ENCODE measurements at places on chromosomes 3 and 15.

DNA sequence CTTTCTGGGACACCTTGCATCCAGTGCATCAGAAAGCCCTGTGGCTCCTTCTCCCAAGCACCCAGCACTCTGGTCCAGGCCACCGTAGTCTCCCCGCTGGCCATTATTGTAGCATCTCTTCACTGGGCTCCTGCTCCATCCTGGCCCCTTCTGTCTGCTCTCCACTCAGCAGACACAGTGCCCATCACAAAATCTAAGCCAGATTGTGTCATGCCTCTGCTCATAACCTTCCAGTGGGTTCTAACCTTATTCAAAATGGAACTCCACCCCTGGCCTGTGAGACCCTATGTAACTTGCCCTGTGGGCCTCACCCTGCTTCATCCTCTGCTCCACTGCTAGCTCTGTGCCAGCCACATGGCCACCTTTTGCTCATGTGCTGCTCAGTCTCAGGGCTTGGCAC is 31.7 kb upstream of the PRR23E start:
- no peak for DNase-seq

- DNase-seq = no peak
Measured at GRCh38 chr3:123335007-123335670, 113.8 kb downstream of the ADCY5 start.

GRCh38 chr3:69458803-69459365 is 73.0 kb upstream of the FRMD4B start:
- no peak for DNase-seq

- DNase-seq = no peak
Measured at GRCh38 chr15:73948982-73949381, 22.7 kb downstream of the LOXL1 start.

DNA sequence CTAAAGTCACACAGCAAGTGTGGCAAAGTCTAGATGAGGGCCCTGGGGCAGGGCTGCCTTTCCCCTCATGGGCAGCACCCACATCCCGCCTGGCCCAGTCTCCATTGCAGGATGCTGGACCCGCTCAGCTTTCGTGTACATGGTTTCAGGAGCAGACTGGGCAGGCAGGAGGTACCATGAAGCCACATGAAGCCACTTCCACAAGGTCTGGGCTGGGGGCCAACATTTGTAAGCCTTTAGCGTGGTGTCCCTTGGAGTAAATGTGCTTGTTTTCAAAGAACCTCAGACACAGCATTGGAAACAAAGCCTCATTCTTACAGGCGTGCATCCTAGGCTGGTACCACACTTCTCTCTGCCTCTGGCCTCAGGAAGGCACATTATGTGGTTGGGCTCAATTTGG is 34.5 kb downstream of the UMPS start:
- DNase-seq = no peak

GRCh38 chr15:63836579-63836978 is 2.8 kb upstream of the HERC1 start:
- no peak for DNase-seq

DNA sequence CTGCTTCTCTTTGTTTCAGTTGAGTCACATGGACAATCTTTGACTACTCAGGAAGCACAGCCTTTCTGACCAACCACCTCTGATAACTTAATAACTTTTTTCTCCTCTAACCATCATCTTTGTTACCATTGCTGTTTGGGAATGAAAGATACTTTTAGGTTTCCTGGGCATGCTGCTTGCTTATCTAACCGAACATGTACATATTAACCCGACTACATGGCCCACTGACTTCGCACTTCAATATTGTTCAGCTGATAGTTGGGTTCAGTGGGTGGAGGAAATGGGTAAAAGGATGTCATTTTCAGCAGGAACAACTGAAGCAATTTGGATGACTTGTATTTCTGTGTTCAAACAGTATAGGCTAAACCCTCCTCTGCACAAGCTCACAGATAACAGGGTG is 214.3 kb downstream of the SQOR start:
- no peak for DNase-seq

GRCh38 chr15:31086344-31086743 is 15.2 kb downstream of the TRPM1 start:
- DNase-seq = no peak

DNA sequence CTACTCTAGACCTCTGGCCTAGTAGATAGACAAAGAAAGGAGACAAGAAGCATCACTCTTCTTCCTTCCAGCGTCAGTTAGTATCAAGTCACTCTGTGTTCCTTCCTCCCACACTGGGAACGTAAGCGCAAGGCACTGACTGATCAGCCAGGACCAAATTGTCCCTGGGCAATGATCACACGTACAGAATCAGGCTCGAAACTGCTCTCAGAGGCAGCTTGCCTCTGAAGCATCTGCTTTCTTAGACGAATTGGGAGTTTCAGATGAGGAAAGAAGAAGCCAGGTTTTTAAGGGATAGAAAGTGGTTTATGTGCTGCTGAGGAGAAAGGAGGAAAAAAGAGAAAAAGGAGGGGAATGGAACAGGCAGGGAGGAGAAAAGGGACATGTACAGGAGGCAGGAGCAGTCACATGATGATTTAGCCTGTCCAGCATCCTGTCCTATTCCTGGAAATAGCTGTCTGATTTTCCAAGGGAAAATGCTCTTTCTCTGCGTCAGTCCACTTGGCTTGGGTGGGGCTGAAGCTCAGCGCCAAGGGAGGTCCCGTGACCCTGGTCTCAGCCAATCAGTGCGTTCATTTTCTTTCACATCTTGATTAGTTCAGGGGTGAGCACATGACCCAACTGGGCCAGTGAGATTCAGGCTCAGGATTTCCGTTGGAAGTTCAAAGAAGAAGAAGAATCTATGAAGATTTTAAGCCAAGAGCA is 102.0 kb upstream of the PRICKLE2 start:
- peak; percentile 71 for DNase-seq

- DNase-seq = no peak
Measured at GRCh38 chr15:28921919-28922706, 36.3 kb downstream of the APBA2 start.

GRCh38 chr3:66427951-66428474 is 72.8 kb downstream of the LRIG1 start:
- no peak for DNase-seq

DNA sequence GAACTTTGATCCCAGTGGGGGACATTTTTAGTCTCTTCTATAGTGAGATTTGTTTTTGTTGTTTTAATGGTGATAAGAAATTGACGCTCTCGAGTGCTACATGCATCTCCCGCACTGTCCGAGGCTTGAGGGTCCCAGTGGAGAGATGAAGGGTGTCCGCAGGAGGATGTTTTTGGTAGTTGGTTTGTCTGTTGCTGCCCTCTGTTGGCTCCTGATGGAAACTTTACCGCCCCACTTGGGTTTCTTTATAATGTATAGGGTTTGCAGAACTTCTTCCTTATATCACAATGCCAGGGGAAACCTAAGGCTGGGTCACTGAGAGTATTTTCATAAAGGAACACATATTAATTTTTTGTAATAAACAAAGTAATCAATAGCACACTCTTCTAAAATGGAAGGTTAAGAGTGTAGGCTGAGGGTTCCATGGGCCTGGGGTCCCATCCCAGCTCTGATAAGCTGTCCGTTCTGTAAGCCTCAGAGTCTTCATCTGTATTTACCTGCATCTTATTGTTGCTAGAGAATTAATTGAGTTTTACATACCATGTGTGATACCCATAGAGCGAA is 185.3 kb upstream of the FEZF2 start:
- no peak for DNase-seq

DNA sequence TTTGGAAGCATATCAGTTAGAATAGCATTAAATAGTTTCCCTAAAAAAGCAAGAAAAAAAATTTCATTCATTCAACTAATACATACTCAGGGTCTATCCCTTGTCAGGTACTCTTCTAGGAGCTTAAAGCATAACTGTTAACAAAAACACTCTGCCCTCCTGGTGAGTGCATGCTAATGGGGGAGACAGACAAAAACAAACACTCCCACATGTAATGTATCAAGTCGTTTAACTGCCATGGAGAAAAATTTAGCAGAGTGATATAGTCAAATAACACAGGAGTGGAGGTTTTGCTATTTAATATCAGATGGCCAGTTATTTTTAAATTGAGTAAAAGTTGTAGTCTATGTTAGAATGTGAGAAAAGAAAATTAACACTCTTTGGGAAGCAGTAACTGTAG is 254.5 kb upstream of the RARB start:
- no peak for DNase-seq

DNA sequence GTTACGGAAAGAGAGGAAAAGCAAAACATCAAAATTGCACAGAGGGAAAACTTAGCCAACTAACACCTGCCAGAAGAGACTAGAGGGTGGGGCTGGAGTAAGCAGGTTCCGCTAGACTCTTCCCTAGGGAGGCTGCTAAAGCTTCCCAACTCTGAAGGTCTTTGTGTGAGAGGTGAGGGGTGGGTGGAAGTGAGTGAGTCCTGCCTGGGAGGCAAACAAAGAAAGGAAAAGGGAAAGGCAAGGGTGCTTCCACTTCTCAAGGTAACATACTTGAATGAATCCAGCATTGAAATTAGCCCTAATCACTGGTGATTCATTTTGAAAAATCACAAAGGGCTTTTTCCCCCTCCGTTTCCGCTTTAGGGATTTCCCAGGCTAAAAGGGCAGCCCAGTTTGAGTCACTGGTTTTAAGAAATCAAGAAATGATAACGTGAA is 220.5 kb upstream of the ADAMTS9 start:
- DNase-seq = no peak

DNA sequence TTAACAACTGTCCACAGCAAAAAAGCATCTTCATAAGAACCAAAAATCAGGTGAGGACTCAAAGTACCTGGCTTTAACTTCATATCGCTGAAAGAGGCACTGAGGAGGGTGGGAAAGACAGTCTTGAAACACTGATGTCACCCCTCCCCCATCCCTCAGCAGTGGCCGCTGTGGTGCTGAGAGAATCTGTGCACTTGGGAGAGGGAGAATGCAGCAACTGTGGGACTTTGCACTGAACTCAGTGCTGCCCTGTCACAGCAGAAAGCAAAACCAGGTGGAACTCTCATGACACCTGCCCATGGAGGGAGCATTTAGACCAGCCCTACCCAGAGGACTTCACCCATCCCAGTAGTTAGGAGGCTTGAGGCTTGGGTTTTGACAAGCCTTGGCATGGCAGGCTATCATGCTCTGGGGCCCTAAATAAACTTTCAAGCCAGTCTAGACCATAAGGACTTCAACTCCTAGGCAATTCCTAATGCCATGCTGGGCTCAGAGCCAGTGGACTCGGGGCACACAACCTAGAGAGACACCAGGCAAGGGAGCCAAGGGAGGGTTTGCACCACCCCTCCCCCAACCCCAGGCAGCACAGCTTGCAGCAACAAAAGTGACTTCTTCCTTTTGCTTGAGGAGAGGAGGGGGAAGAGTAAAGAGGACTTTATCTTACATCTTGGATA is 6.1 kb upstream of the ZSCAN2 start:
- no peak for DNase-seq

DNA sequence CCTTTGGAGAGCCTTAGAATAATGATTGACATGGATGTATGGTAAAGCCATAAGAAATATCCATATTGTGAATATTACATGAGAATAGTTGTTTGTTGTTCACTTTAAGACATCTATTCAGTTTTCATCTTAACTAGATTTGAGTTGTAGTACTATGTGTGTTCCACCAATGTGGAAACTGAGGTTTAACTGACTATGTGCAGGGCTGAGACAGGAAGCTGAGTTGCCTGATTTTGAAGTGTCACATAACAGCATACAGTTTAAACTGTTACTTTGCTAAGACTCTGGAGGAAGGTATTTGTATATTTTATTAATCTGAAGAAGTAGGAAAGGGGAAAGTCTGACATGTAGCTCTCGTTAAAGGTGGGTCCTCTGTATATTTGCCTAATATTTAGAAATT is 2.1 kb downstream of the ECT2 start:
- no peak for DNase-seq

GRCh38 chr15:42704492-42704926 is 32.4 kb downstream of the CDAN1 start:
- peak; percentile 28 for DNase-seq

DNA sequence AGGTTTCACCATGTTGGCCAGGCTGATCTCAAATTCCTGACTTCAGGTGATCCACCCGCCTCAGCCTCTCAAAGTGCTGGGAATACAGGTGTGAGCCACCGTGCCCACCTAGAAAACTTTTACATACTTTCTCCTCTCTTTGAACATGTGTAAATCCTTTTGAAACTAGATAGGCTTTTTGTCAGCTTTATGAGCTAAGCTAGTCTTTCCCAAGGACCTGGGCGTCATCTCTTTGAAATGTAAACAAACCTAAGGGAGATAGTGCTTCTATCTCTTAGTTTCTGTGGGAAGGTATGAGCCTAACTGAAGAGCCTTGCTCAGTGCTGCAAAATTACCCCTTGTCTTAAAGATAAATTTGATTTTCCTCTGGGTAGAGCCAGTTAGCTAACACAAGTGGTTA is 4.8 kb downstream of the CX3CR1 start:
- DNase-seq = no peak

DNA sequence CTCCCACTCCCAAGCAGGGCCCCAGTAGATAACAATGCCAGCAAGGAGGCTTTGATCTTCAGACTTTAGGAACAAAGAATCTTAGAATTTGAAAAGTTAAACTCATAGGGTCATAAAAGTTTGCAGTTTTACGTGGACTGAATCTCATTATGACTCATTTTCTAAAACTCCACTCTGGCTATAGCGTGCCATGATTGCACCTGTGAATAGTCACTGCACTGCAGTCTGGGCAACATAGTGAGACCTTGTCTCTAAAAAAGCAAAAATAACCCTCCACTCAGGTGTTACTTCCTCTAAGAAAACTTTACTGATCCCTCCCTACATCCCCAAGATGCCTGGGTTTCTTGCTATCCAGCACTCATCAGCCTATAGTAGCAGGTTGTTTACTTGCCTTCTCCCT is 104.5 kb downstream of the IL20RB start:
- no peak for DNase-seq

DNA sequence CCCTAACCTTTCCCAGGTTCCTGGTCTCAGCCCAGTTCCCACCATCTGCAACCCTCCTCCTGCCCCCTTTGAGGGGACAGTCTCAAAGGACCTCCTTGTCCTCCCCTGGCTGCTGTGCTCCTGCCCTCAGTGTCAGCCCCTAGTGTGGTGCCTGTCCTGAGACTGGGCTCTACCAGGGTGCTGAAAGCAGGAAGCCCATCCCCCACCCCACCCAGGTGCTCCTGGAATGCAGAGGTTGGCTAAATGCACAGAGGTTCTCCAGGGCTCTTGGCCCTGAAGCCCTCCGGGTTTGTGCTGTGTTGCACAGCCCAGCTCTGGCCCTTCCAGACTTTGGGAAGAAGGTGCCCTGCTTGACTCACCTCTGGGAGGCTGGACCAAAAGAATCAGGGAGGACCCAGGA is 21.8 kb downstream of the C3orf18 start:
- no peak for DNase-seq

DNA sequence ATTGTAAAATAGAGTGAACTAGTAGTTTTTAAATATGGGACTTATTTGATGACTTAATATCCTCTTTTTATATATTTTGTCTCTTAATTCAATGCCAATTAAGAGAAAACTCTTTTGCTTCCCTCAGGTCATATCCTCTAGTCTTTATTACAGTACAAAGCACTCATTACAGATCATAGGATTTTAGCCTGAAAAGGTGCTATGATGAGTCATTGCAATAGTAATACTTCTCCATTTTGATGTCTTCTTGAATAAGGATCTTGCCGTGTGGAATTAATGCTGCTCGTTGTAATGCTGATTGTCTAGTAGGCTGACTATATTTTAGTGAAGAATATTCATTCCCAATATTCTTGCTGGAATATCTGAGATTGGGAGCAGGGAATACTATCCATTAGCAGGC is 612.2 kb upstream of the GOLIM4 start:
- no peak for DNase-seq
